Activated CD4-positive, alpha-beta T cell treated with anti-CD3 and anti-CD28 coated beads, Interleukin-2, amount 50 U/mL, for 1 hour (primary cell): ENCODE measurements at places on chromosomes 6 and 20.

DNA sequence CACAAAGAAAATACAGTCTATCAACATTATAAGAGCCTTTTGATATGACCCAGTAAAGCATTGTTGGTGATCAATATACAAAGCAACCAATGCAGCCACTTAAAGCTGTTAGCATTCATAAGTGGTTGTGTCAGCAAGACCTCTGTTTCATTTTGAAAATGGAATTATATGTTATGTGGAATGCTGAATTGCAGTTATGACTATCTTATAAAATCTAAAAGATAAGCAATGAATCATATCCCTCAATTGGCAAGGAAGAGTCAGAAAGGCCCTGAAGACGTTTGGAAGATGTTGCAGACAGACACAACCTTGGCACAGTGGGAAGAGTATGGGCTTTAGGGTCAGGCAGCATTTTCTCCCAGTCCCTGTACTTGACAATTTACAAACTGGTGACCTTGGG is 93.8 kb upstream of the RNF217 start:
- DNase-seq: no peak

- DNase-seq: no peak
Measured at GRCh38 chr20:56996533-56996932, 269.9 kb downstream of the BMP7 start.

- DNase-seq: no peak
Measured at GRCh38 chr20:10200330-10200729, 18.3 kb upstream of the SNAP25 start.

GRCh38 chr6:69179681-69180080 is 544.6 kb downstream of the ADGRB3 start:
- DNase-seq: no peak

DNA sequence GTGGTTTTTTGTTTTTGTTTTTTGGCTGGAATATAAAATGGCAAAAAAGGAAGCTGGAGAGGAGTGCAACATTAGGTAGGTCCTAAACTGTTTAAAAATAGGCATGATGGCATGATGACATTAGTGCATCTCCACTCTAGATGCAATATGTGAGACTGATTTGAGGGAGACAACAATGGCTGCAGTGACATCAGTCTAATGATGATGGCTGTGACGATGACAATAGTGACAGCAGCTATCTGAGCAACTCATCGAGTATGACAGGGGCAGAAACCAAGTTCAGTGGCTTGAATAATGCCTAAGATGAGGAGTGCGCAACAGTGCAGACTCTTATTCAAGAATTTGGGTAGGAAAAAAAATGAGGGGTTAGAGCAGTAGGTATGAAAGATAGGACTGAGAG is 82.0 kb downstream of the HS3ST5 start:
- DNase-seq: no peak

GRCh38 chr6:146560607-146561006 is 17.0 kb downstream of the RAB32 start:
- no peak for DNase-seq

GRCh38 chr6:37551867-37552266 is 52.2 kb upstream of the CCDC167 start:
- no peak for DNase-seq

- DNase-seq: peak; percentile 14
Measured at GRCh38 chr6:43129434-43130194, 41.5 kb upstream of the SRF start.

DNA sequence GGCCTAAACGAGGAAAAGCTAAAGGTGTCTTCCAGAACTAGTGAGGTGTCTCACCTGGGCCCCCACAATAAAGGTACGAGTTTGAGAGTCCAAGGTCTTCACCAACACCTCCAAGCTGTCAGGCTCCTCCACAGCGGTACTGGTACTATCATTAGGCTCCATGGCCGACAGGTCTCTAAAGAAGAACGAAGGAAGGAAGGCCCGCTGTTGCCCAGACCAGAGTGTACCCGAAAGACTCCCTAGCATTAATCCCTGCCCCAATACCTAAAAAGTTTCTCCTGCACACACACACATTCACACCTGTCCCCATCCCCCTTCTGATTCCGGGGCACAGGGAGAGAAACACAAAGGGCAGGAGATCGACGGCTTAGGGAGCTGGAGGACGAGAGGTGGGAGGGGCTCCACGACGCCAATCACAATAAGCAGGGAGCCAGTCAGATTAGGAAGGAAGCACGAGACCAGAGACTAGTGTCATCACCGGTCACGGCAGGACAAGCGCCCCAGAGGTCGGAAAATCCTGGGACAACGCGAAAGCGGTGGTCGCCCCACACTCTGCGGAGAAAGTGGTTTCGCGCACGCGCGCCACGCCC is 764 bp downstream of the BAG6 start:
- DNase-seq: no peak

DNA sequence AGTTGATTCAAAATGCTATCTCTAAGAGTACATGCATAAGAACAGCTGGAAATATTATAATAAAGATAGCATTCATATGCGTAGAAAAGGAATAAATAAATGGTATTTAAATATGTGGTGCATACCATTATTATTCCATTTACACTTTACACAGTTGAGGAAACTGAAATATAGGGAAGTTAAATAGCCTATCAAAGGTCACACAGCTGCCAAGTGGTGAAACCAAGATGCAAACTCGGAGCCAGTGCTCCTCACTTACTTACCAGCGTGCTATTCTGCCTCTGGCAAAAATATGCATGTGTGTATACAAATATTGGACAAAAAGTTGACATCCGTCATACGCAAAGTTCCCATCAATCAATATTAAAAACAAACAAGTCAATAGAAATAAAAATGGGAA is 22.3 kb upstream of the ANKEF1 start:
- no peak for DNase-seq

- DNase-seq: no peak
Measured at GRCh38 chr20:47740121-47740861, 45.0 kb downstream of the SULF2 start.

DNA sequence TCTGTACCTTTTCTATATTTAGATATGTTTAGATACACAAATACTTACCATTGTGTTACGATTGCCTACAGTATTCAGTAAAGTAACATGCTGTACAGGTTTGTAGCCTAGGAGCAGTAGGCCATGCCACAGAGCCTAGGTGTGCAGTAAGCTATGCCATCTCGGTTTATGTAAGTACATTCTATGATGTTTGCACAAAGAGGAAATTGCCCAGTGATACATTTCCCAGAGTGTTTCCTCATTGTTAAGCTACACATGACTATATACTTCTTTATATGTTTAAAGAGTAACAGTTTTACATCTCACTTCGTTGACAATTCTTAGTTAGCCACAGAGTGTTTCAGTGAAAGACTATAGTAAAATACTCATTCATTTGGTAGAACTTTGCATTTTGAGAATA is 51.5 kb downstream of the SLC35F1 start:
- DNase-seq: no peak
